HCEC 1CT (cell line): ENCODE measurements at places on chromosomes 16 and 17.

DNA sequence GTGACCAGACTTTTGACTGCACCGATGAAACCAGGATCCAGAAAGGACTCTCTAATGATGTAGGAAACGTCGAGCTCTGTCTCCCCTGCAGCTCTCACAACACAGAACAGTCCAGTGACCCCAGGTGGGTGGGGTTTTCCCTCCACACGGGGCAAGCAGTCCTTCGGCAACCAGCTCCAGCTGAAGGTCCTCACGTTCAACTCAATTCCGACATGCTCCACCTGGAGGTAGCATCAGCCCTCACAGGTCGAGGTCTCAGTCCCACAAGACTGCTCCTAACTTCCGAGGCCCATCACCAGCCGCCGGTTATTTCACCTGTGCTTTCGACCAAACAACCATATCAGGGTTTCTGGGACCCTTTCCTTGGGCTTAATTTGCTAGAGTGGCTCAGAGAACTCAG lies 28.2 kb downstream of the ITGAE start:
- no peak for DNase-seq

DNA sequence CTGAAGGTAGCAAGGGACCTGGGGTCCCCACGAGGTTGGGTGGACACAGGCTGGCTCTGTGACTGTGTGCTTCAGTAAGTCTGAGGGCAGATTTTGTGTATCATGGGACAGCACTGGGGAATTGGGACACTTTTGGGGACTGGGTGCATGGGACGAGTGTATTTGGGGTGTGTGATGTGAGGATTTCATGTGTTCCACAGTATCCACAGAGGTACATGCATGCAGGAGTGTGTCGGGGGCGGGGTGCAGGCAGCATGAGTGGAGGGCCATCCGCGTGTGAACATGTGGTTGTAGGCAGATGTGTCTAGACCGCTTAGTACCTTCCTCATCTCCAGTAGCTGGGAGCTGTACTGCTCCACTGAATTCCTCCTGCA lies 1.1 kb upstream of the DLX3 start:
- no peak for DNase-seq

- DNase-seq, result no peak
Observed at GRCh38 chr17:32452281-32452680, 8.0 kb downstream of the PSMD11 start.

- peak; percentile 52 for DNase-seq
Observed at GRCh38 chr17:66636111-66636510, 198.8 kb upstream of the CACNG5 start.

DNA sequence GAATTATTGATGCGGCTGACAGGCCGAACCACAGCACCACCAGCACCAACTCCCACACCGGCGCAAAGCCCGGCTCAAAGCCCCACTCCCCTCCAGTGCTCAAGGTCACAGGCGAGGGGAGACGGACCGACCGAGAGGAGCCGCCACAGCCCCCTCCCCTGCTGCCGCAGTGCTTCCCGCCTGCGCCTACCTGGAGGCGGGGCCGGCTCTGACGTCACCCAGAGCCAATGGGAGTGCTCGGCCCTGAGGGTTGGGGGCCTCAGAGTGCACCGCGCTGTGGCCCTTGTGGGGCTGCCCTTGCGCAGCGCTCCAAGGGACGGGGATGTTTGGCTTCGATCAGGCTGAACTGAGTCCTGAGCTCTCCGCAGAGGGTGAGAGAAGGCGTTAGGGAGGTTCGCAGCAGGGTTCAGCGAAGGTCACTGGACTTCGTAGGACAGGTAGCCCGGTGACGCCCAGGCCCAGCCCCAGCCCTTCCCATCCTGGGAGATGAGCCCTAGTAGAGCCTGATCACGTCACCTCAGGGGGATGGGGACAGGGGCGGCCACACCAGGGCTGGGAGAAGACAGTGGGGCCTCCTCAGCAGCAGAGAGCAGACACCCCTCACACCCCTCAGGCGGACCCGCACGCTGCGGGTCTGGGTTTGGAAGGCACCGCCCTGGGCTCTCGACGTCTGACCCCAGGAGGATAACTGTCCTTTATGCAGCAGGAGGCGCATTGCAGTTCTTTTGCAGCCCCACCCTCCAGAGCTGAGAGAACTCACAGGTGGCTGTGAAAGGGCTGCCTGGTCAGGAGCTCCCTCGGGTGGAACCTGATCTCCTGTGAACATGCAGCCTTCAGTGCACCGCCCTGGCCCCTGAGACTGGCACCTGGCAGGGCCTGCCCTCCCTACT lies 1.5 kb downstream of the NDRG4 start:
- DNase-seq, result no peak

GRCh38 chr17:38405654-38406053 lies 22.6 kb upstream of the ARHGAP23 start:
- no peak for DNase-seq

GRCh38 chr17:744937-745336 lies 7.1 kb downstream of the GEMIN4 start:
- DNase-seq, result no peak

- peak; percentile 17 for DNase-seq
Observed at GRCh38 chr16:77359065-77359502, 75.8 kb downstream of the ADAMTS18 start.

DNA sequence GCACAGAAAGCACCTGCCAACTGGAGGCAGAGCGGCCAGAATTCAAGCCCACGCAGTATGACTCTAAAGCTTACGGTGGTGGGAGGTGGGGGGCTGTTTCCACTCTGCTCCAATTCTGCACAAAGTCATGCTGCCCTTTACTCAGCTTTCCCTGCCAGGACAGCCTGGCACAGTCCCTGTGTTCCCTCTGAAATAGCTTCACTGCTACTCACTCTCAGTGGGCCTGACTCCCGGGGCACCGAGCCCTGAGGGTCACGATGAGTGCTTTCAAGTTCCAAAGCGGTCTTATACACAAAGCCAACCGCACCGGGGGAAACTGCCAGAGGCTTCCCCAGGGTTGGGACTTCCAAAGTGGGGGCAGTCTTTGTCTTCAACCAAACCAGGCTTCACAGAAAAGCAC lies 306.1 kb upstream of the XYLT1 start:
- DNase-seq, result no peak

DNA sequence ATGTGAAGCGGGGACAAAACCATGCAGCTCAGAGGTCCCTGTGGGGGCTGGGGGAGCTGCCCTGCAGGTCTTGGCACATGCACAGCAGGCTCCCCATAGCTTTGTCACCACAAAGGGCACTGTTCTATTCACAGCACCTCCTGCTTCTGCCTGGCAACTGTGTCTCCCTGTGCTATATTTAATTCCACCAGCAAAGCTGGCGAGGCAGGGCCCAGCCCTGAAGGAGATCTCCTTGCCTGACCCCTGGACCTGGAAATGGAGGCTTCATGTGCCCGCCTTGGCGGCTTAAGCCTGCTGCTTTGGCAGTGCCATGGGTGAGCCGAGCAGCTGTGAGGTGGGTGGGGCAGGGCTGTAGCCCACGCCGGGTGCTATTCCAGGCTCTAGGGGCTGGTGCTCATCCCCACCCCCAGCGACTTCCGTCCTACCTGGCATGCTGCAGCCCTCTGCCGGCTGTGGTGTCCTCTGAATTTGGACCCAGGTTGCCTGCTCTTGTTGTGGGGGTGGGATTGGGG lies 6.8 kb downstream of the LDHD start:
- no peak for DNase-seq

DNA sequence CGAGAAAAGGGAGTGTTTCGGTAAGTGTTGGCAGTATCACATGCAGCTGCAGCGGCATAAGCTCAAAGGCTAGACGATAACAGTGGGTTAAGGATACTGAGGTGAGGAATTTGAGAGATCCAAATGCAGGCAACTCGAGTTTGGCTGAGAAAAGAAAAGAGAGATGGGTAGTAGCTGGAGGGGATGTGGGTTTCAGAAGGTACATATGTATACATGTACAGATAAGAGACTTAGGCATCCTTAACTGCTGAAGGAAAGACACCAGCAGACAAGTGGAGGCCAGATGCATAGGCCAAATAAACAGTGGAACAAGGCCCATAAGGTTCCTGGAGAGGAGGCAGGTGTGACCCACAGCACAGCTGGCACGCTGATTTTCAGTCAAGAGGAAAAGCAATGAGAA lies 86.6 kb upstream of the NETO2 start:
- no peak for DNase-seq

DNA sequence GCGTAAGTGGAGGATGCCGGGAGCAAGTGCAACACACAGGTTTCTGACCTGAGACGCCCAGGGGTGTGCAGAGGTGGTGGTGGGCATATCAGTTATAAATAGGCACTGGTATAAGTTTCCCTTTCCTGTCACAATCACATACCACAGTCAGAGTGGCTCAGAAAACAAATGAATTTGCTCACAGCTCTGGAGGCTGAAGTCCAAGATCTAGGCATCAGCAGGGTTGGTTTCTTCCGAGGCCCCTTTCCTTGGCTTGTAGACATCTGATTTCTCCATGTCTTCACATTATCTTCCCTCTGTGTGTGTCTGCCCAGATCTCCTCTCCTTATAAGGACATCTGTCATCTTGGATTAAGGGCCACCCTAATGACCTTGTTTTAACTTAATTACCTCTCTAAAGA lies 250.5 kb upstream of the TNRC6C start:
- DNase-seq, result no peak

DNA sequence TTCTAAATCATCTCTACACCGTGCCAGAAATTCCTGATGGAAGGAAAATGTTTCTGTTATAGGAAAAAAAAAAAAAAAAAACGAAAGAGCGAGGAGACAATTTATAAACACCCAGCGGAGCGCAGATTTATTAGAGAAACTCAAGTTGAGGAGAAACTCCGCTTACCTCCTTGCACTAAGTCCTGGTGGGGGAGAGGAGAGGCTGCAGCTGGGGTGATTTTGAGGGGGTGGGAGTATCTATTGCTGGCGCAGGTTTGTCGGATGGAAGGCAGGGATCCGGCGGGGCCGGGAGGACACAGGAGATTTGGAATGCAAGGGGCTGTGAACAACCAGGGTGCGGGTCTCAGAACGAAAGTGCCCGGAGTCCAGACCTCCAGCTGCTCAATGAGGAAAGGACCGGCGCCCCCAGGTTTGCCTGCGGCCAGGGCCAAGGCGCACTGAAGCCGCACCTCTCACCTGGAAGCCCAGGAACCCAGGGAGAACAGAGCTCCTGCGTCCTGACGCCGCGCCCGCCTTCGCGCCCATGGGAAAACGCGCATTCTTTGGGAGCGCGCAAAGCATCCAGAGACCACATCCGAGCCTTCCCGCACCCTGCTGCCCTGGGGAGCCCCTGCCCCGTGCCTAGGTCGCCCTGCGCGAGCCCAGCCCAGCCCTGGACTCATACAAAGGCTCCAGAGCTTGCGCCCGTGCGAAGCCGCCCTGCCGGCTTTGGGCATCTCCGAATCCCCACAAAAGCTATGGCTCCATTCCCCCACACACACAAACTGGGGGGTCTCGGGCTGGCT lies 2.6 kb upstream of the HOXB8 start:
- no peak for DNase-seq

DNA sequence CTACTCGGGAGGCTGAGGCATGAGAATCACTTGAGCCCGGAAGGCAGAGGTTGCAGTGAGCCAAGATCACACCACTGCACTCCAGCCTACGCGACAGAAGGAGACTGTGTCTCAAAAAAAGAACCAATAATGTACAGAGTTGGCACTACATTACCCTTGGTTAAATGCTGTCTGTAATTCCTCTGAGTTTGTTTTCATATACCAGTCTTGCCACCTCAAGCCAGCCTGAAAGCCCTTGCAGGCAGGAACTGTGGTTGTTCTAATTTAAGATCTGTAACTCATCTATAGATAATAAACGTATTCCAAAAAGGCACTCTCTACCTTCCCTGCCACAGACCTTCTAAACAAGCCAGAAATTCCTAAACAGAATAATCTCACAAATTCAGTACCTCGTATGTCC lies 4.3 kb upstream of the KANSL1 start:
- no peak for DNase-seq

DNA sequence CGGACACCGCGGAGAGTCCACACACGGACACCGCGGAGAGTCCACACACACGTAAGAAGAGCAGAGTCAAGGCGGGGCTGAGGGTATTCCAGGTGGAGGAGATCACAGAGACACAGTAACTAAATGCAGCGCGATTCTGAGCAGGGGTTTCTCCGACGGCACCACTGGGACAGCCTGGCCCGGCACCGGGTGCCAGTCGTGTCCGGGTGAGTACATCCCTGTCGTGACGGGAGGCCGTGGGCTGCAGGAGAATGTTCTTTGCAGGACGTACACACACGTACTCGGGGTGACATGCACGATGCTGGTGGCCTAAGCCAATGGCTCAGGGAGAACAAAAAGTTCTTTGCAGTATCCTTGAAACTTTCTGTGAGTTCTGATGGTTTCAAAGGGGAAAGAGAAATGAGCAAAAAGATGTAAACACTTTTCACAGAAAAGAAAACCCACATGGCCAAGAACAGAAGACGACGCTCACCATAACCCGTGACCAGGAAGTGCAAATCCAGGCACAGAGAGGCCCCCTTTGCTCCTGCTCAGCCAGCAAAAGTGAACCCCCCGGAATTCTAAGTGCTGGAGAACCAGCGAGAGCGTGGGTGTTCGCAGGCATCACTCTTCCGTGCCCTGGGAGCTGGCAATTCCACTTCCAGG lies 53.7 kb upstream of the METRNL start:
- DNase-seq, result no peak

DNA sequence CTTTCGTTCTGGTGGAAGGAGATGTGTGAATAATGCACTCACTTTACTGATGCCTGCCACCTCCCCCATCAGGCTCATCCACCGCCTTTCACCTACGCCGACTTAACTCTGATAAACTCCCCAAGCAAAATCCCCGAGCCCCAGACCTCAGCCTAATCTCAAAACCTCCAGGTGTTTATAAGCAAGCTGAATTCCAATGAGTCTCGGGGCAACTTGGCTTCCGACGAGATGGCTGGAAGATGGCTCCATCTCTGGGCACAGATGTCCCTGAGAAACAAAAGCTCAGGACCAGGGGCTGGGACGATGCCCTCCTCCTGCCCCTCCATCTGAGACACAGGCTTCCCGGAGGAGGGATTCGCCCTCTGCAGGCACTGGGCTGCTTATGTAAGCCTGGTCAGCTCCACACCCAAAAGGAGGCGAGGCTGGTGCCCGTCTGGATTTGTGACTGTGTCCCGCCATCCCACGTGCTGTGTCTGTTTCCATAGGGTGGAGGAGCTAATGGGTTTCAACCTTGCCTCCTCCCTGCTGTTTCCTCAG lies 386.4 kb upstream of the TNRC6C start:
- no peak for DNase-seq

DNA sequence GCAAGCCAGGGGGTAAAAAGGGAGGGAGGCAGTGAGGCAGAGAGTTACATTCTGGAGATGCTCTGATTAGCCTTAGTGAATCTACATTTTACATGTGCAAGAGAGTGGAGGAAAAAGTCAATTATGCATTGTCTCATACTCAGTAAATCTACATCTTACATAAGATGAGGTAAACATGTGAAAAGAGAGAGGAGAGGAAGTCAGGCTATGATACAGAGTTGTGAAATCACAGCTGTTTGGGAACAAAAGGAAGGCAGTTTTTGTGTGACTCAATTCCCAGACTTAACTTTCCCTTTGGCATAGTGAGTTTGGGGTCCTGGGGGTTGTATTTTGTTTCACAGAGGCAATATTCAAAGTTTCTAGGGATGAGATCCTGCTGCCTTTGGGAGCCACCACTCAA lies 67.8 kb downstream of the GP2 start:
- no peak for DNase-seq

GRCh38 chr17:17928398-17929287 lies 43.6 kb downstream of the TOM1L2 start:
- DNase-seq, result no peak

GRCh38 chr17:48515925-48516900 lies 14.6 kb downstream of the HOXB1 start:
- DNase-seq, result no peak
